ENCODE measurements at places on chromosomes 5 and 9.

DNA sequence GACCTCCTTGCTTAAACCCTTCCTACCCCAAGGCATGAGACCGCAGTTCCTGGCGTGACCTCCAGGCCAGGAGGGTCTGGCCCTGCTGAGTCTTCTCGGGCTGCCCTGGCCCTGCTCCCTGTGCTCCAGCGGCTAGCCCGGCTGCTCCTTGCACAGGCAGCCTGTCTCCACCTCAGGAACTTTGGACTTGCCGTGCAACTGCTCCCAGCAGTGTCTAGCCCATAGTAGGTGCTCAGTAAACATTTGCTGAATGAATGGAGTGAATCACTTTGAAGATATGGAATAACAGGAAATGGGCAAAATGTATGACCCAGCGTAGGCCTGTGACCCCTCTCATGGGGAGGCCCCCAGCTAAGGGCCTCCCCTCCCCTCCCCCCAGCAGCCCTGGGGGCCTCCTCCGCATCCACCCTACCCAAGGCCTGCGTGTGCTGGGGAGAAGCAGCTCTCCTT is 127.1 kb downstream of the ZNF354C start:
- no peak for DNase-seq

DNA sequence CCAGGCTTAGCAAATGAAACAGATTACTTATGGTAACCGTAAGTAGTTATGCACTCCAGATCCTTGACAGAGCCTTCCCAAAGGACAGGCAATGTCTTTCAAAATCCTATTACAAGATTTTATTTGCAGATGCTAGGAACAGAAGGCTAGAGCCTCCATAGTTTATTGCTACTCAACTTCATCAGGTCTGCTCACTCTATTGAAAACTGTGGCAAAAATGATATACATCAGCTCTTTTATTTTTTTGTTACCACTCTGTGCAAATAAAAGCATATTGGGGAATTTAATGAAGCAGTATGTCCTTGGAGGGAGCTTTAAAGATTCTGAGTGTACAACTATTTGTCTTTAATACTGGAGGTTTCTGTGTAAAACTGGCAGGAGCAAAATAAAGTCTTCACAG is 46.5 kb downstream of the SLC44A1 start:
- DNase-seq, result no peak

GRCh38 chr9:22383718-22384117 is 62.9 kb upstream of the DMRTA1 start:
- no peak for DNase-seq

GRCh38 chr9:18056269-18056992 is 417.5 kb upstream of the ADAMTSL1 start:
- no peak for DNase-seq

- DNase-seq, result no peak
These were observed 419.9 kb downstream of the NTRK2 start for GRCh38 chr9:85089188-85089969.

DNA sequence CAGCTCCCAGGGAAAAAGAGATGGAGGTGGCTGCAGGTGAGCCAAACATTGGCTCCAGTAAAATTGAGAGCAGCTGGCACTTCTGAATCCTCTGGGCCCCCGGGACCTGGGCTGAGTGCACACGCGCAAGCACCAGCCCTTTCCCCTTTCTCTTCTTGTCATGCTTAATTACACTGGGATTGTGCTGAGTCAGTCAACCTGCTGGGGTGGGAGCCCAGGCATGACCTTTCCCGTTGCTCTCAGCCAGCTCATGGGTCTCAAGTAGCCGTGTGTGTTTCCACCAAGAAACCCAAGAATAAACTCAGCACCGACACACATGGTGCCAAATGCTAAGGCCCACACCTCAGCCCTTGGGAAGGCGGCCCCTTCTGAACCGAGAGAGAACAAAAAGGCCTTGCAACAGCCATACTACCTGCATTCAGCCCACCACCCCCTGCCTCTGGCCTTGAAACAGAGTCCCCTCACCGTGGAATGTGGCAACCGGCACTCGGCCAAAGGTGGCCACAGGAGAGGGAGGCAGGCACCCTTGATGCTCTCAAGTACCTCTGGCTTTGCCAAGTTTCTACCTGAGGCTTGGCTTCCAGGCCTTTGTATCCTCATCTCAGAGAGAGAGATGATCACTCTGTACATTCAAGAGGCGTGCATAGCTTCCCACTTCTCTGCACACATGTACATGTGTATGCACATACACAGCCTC is 28.1 kb downstream of the SLIT3 start:
- no peak for DNase-seq

GRCh38 chr5:6581090-6581489 is 51.8 kb downstream of the NSUN2 start:
- no peak for DNase-seq

DNA sequence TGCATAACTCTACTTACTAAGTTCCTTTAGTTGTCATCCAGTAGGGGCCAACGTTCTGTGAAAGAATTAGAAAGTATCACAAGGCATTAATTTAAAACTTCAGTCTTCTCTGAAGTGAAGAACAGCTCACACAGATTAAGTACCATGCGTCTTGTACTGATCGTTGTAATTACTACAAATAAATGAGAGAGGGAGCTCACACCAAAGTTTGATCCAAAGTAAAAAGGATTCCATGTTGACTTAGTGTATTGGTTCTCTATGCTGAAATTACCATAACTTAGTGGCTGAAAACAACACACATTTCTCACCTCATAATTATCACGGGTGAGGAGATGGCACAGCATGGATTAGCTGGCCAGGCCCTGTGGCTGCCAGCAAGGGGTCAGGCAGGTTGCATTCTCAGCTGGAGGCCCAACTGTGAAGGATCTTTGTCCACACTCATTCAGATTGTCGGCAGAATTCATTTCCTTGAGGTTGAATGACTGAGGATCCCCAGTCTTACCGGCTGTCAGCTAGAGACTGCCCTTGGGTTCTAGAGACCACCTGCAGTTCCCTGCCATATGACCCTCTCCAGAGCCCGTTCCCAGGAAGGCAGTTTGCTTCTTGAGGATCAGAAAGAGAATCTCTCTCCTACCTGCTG is 169.1 kb downstream of the YTHDC2 start:
- no peak for DNase-seq

DNA sequence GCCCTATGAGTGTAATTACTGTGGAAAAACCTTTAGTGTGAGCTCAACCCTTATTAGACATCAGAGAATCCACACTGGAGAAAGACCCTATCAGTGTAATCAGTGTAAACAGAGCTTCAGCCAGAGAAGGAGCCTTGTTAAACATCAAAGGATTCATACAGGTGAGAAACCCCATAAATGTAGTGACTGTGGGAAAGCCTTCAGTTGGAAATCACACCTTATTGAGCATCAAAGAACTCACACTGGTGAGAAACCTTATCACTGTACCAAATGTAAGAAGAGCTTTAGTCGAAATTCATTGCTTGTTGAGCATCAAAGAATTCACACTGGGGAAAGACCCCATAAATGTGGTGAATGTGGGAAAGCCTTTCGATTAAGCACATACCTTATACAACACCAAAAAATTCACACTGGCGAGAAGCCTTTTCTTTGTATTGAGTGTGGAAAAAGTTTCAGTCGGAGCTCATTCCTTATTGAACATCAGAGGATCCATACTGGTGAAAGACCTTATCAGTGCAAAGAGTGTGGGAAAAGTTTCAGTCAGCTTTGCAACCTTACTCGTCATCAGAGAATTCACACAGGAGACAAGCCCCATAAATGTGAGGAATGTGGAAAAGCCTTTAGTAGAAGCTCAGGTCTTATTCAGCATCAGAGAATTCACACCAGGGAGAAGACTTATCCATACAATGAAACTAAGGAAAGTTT is 9.9 kb downstream of the ZNF189 start:
- DNase-seq, result no peak

- DNase-seq, result no peak
These were observed 99.6 kb downstream of the ASTN2 start for GRCh38 chr9:117315236-117315635.

DNA sequence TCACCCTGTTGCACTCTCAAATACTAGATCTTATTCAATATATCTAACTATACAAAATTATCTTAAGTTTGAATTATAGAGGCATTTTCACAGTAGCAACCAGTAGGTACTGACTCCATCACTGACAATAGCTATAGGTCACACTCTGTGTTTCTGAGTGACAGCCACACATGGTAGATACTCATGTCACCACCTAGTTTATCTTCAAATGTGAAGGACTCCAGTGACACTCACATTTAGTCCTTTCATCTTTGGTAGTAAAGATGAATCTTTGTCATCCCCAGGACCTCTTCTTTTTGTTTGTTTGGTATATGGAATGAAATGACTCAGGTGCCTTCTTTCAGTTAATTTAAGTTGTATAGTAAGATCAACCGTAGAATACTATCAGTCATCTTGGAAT is 102.5 kb upstream of the DHFR start:
- no peak for DNase-seq

DNA sequence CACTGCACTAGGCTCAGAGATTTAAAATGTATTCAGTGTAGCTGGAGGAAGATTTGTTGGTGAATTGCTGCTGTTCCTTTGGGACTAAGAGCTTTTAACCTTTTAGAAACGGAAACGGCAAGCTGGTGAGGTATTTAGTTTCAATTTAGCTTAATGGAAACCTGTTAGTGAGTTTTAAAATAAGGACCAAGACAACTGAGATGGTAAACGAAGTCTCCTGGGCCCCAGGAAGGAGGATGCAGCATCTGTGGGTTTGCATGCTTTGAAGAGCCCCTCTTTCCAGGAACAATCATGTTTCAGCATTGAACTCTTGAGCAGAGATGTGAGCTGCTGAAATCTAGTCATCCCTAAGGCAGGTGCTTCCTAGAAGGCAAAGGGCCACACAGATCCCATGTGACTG is 16.5 kb downstream of the DNAI1 start:
- no peak for DNase-seq

DNA sequence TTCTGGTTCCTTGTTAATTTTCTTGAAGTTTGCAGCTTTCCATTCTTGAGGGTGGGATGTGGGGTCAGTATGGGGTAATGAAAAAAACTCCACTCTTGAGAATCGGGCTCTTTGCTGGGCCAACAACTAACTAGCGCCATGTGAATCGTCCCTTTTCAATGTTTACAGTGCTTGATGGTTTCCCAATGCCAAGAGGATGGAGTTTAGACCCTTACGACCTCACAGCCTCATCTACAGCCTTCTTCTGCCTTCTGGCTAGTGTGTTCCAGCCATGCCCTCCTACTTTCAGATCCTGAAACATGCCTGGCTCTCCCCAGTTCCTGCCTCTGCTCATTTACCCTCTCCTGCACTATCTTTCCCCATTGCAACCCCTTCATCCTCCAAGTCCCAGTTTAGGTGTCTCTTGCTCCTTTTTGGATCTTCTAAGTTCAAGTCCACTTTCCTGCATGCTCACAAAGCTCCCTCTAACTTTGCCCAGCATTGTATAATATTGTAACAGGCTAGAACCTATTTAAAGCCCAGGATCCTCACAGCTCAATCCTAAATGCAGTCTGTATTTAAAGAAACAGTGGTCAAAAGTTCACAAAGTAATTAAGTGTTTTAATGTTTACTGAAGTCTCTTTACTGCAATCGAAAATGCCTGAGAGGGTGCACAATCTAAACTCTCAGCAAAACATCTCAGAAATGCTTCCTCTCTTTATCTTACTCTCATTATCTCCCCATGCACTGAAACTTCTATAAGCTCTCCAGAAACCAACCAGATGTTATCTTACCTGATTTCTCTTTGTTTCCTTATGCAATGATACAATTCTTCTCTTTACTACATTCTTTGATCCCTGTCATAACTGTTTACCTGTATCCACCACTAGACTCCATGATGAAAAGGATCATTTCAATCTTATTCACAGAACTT is 20.6 kb upstream of the CAST start:
- no peak for DNase-seq

DNA sequence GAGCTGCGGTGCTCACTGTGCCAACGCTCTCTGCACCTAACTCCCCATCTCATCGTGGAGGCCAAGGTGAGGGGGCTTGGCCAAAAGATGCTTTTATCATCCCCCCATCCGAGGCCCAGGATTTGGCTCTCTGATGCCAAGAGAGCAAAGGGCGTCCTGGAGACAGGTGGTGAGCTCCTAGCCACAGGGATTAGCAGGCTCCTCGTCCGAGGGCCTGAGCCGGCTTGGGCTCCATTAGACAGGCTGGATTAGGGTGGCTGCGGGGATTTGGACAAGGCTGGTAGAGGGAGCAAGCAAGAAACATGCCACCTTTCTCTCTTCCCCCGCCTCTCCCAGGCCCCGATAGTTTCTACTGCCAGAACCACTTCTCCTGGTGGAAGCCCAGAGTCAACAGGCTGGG is 1.0 kb upstream of the GRM6 start:
- DNase-seq, result no peak

DNA sequence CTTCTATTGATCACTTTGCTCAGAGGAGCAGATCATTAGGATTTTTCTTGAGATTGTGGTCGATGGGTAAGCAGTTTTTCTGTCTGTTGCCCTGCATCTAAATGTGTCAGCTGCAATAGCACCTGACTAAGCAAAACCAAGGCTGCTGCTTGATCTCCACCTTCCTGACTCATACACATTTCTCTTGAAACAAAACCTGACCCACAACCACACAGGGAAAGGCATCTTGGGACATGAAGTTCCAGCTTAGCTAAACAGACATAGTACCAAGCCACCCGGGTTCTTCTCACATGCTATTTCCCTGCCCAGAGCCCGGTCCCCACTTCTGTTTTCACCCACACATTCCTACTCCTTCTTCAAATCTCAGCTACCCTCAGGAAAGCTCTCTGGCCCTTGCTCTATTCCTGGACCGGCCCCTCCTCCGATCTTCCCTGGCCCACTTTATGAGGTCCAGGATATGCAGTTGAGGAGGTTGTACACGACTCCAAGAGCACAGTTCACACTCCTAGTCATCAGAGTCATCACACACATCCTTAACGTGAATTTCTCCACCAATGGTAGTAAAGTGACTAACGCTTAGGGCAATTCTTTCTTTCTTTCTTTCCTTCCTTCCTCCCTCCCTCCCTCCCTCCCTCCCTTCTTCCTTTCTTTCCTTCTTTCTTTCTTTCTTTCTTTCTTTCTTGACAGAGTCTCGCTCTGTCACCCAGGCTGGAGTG is 16.0 kb upstream of the ZBTB43 start:
- no peak for DNase-seq

DNA sequence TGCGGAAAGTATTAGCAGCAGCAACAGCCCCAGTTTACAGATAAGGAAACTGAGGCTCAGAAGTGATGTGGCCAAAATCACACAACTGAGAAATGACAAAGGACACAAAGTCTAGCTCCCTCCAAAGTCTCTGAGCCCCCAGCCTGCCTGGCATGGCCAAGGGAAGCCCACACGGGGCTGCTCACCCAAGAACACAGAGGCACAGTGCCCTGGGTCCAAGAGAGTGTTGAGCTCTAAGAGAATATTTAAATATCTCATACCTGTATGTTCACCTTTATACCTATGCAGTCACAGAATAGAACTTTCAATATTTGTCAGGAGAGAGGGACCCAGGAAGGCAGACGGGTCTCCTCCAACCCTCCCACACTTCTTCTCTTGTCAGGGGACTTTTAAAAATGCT is 16.6 kb downstream of the VAV2 start:
- DNase-seq, result no peak

GRCh38 chr5:64784451-64785025 is 15.8 kb downstream of the CWC27 start:
- no peak for DNase-seq

Measured in GM12892 (cell line).